CD4-positive, alpha-beta T cell treated with Interleukin-10 for 1 hour (primary cell): ENCODE measurements at places on chromosomes 11 and 22.

- DNase-seq: no peak
Measured at GRCh38 chr11:86091566-86091965, 22.7 kb upstream of the PICALM start.

DNA sequence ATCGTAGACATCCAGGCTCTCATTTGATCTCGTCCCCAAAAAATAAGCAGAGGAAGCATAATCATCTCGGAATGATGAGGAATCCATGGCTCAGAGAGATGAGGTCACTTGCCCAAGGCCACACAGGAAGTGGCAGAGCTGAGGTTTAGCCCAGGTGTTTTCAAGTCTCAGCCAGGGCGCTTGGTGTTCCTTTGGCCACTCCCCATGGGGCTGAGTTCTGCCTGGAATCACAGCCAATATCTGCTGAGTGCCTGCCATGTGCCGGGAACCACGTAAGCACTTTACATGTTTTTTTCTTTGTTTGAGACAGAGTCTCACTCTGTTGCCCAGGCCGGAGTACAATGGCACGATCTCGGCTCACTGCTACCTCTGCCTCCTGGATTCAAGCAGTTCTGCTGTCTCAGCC lies 29.5 kb upstream of the MYH9 start:
- no peak for DNase-seq

GRCh38 chr11:72102631-72102945 lies 509 bp downstream of the LAMTOR1 start:
- DNase-seq: no peak

DNA sequence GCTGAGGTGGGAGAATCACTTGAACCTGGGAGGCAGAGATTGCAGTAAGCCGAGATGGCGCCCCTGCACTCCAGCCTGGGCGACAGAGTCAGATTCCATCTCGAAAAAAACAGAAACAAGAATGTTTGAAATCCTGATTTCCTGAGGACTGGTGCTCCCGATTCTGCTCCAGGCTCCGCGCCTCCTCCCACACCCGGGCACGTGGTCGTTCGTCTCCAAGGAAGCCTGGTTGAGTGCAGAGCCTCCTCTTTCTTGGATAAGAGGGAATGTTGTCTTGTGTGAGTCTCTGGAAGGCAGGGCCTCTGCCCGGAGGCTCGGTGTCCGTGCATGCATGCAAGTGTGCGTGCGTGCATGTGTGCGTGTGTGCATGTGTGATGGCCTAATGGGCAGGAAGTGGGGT lies 30.1 kb downstream of the BRSK2 start:
- DNase-seq: no peak

GRCh38 chr11:60498399-60498798 lies 5.8 kb downstream of the MS4A12 start:
- no peak for DNase-seq

GRCh38 chr11:73188301-73188700 lies 29.8 kb upstream of the P2RY2 start:
- DNase-seq: no peak
